ENCODE measurements at places on chromosomes 3 and 15.

- no peak for DNase-seq
Observed at GRCh38 chr3:188218603-188219002, 64.6 kb downstream of the LPP start.

- DNase-seq: no peak
Observed at GRCh38 chr3:183782576-183783276, 42.7 kb downstream of the MAP6D1 start.

- no peak for DNase-seq
Observed at GRCh38 chr3:29777869-29778268, 497.0 kb downstream of the RBMS3 start.

GRCh38 chr15:84889313-84889990, 5.0 kb downstream of the SLC28A1 start:
- no peak for DNase-seq

DNA sequence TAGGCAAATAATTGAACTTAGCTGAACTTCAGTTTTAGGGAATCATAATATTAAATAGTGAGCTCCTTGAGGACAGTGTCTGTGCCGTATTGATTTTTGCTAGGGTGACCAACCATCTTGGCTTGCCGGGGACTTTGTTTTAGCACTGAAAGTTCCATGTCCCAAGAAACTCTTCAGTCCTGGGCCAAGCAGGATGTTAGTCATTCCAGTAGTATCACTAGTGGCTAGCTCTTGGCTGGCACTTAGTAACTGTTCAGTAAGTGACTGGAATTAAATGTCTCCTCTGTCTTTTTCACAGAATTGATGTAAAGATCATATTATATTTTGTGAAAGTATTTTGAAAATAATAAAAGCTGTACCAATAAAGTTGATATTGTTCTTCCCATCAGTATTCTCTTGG, 42.3 kb downstream of the RSRC1 start:
- no peak for DNase-seq

- DNase-seq: no peak
Observed at GRCh38 chr3:46851364-46852333, 11.6 kb downstream of the MYL3 start.

GRCh38 chr15:40307421-40308211, at the start of gene PLCB2:
TSS of gene PLCB2 (minus strand) at chr15:40307935. CDS start at chr15:40307672, 263 bp downstream.
- DNase-seq: no peak

Measured in thyroid gland (tissue), 4 donors.